ENCODE measurements at places on chromosomes 7 and 10.

DNA sequence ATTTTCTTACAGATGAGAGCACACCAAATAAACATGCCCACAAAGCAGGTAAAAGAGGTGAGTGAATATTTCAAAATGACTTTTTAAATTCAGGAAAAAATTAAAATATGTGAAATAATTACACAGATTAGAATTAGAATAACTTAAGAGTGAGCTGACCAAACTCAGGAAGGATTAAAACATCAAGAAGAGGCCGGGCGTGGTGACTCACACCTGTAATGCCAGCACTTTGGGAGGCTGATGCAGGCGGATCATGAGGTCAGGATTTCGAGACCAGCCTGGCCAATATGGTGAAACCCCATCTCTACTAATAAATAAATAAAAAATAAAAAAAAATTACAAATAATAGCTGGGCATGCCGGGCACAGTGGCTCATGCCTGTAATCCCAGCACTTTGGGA is 140.1 kb downstream of the REEP3 start:
- DNase-seq = no peak

DNA sequence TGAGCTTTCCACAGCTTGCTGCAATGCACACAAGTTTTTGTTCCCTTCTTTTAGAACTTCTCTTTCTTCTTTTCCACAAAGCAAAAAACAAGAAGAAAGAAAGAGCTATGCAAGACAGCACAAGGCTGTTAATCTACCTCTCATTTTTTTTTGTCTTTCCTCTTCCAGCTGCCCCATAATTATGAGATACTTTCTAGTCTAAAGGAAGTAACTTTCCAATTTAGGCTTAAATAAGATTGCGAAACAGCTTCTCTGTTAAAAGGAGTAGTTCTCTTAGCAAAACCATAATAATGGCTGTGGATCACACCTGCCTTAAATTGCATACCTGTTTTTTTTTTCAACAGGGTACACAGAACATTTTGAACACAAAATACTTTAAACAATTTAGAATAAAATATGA is 56.0 kb downstream of the NDUFB2 start:
- no peak for DNase-seq

- no peak for DNase-seq
Observed at GRCh38 chr10:14617852-14618251, 156.8 kb downstream of the FAM107B start.

DNA sequence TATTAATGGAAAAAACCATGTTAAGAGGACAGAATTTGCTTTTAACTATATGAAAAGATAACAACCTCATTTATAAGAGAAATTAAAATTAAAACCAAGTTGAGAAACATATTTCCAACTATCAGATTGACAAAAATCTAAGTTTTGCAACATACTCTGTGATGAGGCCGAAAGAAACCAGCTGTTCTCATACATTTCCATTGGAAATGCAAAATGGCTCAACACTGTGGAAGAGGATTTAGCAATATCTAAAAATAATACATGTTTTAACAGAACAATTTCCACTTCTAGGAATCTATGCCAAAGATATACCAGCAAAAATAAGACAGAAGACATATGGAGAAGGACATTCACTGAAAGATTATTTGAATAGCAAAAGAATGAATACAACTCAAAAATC is 268.8 kb downstream of the DYNC1I1 start:
- no peak for DNase-seq

GRCh38 chr7:36598054-36598674 is 126.1 kb downstream of the AOAH start:
- no peak for DNase-seq

- no peak for DNase-seq
Observed at GRCh38 chr7:114554781-114555537, 140.3 kb downstream of the FOXP2 start.

DNA sequence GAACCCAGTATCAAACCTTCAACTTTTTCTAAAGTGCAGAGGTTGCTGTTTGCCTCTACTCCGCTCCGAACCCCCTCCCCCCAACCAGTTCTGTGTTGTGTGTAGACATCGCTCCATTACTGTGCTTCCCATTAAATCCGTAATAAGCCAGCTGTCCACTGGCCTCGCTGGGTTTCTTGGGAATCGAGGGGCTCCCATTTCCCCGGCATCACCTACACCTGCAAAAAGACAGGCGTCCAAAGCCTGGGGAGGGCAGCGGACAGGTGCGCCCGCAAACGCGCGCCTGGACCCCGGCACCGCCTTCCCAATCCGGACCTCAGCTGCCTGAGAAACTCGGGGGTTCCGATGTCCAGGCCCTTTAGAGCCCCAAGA is 631 bp downstream of the RTKN2 start:
- no peak for DNase-seq

- no peak for DNase-seq
Observed at GRCh38 chr10:92492748-92493240, 81.1 kb downstream of the IDE start.

DNA sequence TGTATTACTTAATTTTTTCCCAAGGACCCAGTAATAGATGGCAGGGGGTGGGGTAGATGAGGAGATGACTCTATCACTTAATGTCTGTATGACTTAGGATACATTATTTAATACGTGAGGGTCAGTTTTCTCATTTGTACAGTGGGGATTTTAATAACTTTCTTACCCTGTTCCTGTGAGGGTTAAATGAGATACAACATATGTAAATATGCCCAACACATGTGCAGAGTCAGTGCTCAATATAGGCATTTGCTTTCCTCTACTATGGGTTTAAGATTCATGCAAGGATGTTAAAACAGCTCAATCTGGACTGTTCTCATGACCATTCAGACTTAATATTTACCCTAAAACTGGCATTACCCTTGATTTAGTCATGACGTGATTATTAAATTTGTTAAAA is 31.2 kb downstream of the ST7 start:
- DNase-seq = no peak

- no peak for DNase-seq
Observed at GRCh38 chr7:112777406-112777805, 12.8 kb downstream of the TMEM168 start.

- no peak for DNase-seq
Observed at GRCh38 chr7:157526913-157527634, 190.3 kb downstream of the DNAJB6 start.

DNA sequence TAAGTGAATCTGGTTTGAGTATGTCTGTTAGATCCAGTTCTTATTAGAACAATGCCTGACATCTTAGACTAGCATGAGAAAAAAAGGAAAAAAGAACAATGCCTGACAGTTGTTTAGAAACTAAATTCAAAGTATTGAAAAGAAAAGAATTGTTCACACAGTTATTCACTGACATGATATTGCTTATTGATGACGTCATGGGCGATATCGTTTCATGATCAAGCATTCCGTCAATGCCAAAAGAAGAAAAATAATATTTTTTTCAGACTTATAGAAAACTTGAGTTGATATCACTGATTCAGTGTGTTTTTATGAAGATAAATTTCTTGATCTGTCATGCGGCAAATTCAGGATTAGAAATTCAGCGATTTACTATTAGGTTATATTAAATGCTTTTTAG is 196.5 kb upstream of the AGR3 start:
- no peak for DNase-seq

DNA sequence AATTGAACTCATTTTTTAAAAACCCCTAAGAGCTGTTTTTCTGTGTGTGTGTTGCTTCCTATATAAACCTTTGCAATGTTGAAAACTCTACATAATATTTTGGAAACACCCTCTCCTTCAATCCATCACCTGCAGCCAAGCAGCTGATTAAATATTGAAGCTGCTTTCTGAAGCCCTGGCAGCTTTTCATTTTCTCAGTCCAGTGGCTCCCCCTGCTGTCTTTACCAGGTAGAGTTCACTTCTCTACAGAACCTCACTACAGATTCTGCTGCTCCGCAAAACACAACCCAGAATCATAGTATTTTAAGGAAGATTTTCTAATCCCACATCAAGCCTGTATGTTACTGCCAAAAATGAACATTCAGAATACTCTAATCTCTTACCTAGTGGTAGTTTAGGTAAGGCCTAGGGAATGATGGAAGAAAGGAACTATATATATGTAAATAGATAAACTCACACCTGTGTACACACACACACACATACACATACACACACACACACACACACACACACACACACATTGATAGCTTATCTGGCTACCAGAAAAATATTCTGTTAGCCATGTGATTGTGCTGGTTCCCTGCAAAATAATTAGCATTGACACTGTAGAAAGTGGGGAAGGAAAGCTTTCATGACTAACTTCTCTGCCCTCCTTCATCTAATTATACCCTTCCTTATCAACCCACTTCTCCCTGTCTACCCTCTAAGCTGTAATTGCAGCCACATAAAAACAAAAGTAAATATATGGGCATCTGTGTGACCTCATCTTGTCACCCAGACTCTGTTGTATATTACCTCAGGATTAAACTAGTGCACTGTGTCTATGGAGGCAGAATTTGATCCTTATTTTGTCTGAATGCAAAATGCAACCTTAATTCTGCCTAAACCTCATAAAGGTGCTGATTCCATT is 229.5 kb upstream of the FZD1 start:
- no peak for DNase-seq

All from activated T-helper 1 cell treated with anti-CD3 and anti-CD28 coated beads, Interleukin-2, amount 50 U/mL, for 16 hours (primary cell).